ENCODE measurements at places on chromosomes 2 and 18.
A peak's percentile ranks its signal among the peaks of the same experiment; 100 is the strongest.

GRCh38 chr2:238163481-238164198, 4.9 kb downstream of the ERFE start:
- DNase-seq = no peak

DNA sequence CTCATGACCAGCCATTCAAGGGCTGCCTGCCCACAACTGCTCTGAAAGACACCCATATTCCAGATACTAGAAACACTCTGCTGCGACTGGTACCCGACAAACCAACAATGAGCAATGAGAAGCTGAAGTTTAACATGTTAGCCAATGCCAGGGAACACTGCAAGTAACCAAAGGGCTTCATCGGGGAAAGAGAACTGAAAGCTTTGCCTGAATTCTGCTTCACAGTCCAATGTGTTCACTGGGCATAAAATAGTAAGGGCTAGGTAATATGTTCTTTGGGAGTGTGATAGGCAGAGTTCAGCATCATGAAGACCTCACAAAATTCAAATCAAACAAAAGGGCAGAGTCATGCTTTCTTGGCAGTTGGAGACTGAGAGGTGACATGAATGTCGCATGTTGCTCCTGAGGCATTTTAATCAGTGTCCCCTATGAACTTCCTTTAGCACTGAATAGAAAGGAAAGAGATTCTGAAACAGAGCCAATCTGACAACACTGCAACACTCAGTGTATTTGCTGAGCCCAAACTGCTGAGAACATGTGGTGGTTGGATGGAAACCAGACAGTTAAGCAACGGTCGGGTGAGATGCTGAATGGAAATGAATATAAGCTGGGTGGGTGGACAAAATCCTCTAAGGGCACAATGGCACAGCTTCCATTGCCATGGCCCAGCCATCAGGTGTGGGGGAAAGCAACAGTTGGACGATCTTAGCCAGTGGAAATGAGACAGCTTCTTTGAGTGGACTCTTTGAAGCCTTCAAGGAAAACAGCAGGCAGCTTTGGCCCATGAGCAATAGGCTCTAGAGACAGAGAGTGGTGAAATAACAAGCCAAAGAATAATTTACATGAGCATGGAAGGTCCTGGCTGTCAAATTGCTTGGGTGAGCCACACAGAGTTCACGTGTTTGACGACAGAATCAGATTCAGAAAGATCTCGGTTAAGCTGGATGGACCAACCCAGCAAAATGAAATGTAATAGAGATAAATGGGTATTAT, 277.5 kb downstream of the AFF3 start:
- no peak for DNase-seq

- no peak for DNase-seq
These were observed 99.9 kb upstream of the CRACDL start for GRCh38 chr2:99035920-99036319.

DNA sequence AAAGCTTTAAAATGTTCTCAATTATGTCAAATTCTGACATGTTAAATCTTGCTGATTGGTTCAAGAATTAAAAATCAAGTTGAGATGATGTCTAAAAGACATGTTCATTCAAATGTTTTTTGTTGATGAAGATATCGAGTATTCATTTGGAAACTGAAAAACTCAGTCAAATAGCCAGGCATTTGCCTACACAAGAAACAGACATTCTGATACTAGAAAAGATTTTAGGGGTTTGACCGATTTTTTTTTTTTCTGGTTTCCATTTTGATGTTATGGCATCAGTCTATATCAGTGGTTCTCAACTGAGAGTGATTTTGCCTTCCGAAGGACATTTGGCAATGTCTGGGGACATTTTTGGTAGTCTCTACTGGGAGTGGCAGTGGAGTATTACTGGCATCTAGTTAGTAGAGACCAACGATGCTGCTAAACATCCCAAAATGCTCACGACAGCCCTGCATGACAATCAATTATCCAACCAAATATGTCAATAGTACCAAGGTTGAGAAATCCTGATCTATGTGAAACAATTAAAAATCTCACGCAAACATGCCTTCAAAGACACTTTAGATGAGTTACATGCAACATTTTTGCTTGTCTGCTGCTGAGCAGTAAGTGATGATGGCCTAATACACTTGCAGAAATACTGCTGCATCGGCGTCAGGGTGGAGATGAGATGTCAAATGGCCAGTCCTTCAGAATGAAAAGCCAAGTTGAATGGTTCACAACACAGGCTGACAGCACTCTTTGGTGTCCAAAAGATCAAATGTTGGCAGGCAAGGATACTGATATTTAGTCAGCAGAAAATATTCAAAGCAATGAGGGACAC, 12.5 kb downstream of the RASGRP3 start:
- peak; percentile 52 for DNase-seq

DNA sequence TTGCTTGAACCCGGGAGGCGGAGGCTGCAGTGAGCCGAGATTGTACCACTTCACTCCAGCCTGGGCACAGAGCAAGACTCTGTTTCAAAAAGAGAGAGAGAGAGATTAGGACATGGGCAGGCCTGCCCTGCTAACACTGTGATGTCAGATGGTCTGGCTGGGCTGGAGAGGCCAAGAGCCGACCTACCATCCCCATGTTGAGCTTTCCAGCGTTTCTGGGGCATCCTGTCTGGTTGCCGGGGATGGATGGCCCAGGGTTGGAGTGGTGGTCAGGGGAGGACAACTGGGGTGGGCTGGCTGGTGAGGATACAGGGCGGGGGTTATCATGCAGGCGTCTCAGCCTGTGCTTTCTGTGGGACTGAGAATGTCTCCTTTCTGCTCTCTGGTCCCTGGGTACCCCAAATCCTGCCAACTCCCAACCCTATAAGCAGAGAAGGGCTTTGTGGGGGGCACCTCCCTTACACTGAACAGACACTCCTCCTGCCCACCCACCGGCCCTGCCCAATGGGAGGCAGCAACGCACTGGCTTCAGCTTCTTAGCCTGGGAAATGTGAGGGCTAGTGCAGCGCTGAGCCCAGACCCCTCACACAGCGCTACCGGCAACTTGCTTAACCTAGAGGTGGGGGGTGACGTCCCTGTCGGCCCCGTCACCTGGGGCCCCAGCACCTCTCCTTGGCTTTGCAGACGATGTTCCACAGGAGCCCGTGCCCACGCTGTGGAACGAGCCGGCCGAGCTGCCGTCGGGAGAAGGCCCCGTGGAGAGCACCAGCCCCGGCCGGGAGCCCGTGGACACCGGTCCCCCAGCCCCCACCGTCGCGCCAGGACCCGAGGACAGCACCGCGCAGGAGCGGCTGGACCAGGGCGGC, 5.4 kb downstream of the SNORC start:
- peak; percentile 60 for DNase-seq
